ENCODE measurements at places on chromosomes 4 and X. TPM values are rescaled to one million over a fixed set of nuclear protein-coding genes. Genes with fewer than 3 reads are reported as not detected.

Gene TBC1D9
- polyA plus RNA-seq, result 10.4 TPM

Gene NDUFA1
- polyA plus RNA-seq, result 104 TPM

Gene BEX5
- polyA plus RNA-seq, result not detected

Gene ADGRG2
- polyA plus RNA-seq, result 0.07 TPM

Gene ADGRG4
- under 0.01 TPM for polyA plus RNA-seq

Gene ATP11C
- 14.5 TPM for polyA plus RNA-seq

DNA sequence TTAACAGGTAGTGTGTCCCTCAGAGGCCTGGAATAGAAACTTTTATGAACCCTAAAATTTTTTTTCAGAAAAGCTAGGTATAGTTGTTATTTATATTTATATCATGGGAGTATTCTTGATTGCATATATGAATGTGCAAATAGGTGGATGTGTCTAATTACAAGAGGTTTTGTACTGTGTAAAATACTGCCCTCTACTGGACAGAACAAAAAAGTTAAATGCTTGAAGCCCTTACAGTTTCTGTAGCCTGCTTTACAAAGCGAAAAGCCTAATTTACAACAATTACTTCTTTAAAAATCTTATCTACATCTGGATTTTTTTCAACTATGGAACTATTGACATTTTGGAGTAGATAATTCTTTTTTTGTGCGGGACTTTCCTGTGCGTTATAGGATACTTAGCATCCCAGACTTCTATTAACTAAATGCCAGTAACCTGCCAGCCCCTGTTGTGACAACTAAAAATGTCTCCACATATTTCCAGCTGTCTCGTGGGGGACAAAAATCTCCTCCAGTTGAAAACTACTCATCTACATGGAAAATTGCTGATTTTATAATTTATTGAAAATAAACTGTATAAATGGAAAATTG, 35.1 kb downstream of the ENPEP start:
- no peaks in the 10 kb centered on the region for H3K27me3 ChIP-seq
- H3K4me1 ChIP-seq, result no peaks in the 10 kb centered on the region
- peak; percentile 67 for DNase-seq
- no peak overlapping the region for H3K27ac ChIP-seq
- no peak overlapping the region for H3K4me3 ChIP-seq

DNA sequence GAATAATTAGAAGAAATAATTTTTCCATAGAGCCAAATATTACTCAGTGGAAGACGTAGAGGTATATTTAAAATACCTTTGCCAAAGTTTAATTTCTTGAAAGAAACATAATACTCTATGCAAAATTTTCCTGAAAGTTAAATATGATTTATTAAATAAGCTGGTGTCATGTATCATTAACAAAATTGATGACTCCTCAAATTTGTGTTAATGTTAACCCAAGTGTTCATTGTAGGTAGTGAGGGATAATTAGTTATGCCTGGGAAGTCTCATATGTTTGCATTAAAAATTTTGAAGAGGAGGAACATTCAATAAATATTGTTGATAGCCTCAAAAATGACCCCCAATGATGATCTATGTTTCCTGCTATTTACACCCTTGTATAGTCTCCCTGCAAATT, 292.7 kb upstream of the AMOT start:
- no peaks in the 10 kb centered on the region for H3K4me1 ChIP-seq
- no peaks in the 10 kb centered on the region for H3K27me3 ChIP-seq
- no peak overlapping the region for H3K4me3 ChIP-seq
